ENCODE measurements at places on chromosomes 11 and 22. TPM values are rescaled to one million over a fixed set of nuclear protein-coding genes. Genes with fewer than 3 reads are reported as not detected.

- DNase-seq, result no peak
These were observed 41.6 kb downstream of the USP35 start for GRCh38 chr11:78230161-78230877.

DNA sequence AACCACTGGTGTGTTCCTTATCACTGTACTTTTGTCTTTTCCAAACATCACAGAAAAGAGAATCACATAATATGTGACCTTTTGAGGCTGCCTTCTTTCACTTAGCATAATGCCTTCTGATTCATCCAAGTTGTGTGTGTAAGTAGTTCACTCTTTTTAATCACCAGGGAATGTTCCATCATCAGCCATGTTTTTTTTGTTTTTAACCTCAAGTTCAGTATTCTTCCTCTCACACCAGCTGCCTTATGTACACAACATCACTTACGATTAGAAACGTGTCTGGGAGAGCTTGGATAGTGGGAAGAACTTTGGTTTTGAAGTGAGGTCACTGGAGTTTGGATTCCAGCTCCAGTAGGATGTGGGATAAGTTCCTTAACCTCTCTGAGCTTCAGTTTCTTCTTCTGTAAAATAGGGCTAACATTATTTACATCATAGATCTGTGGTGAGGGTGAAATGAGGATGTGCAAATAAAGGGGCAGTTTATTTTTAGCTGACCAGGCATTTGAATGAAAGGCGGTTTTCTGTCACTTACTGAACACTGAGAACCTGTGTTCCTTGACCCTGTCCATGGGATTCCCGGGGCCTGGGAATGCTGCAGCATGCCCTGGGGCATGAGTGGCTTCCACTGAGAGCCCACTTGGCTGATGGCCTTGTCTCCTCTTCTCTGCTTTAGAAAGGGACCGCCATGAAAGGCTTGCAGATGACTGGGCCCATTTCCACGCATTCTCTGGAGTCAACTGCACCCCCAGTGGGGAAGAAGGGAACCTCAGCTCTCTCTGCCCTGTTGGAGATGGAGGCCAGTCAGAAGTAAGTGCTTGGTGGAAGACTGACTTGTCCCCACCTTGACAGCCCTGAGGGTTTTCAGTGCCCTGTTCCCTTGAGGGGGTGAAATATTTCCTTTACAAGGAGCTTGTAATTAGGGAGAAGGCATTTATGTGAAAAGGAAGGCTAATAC lies 92.6 kb downstream of the DEPDC5 start:
- no peak for DNase-seq

DNA sequence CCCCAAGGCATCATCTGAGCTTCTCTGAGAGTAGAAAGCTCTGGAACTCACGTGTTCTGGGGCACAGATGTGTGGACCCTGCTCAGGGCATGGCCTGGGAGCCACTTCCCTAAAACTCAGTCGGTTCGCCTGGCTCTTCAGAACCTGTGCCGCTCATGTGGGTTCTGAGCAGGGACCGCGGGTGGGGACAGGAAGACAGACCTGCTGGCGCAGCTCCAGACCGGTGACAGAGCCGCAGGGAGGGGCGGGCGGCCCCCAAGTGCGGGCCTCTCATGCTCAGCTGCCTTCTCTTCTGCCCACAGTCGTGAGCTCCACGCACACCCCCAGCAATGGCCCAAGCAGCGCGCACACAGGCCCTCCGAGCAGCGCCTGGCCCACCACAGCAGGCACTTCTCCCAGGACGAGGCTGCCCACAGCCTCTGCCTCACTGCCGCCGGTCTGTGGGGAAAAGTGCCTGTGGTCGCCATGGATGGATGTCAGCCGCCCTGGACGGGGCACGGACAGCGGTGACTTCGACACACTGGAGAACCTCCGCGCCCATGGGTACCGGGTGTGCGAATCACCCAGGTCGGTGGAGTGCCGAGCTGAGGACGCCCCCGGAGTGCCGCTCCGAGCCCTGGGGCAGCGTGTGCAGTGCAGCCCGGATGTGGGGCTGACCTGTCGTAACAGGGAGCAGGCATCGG lies 24.2 kb downstream of the MUC5AC start:
- no peak for DNase-seq

GRCh38 chr11:4560467-4560866 lies 15.5 kb downstream of the OR52M1 start:
- DNase-seq, result no peak

The KDM4E gene
- not detected for total RNA-seq

- no peak for DNase-seq
These were observed 402.4 kb downstream of the MN1 start for GRCh38 chr22:27399161-27399560.

DNA sequence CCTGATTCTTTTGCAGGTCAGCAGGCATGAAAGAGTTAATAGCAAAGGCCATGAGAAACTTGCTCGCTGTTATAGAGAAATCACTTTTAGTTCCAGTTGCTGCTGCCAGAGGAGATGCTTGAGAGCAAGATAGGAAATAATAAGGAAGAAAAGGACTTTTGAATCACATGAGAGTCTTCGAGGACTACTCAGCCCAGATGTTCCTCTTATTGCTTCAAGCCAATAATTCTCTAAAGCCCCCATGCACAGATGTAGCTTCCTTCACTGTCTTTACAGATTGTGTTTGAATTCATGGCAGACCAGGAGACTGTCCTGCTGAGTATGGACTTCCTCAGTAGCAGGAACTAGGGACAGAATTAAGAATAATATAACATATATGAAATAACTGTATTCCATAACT lies 50.1 kb upstream of the OLFML1 start:
- DNase-seq, result no peak

DNA sequence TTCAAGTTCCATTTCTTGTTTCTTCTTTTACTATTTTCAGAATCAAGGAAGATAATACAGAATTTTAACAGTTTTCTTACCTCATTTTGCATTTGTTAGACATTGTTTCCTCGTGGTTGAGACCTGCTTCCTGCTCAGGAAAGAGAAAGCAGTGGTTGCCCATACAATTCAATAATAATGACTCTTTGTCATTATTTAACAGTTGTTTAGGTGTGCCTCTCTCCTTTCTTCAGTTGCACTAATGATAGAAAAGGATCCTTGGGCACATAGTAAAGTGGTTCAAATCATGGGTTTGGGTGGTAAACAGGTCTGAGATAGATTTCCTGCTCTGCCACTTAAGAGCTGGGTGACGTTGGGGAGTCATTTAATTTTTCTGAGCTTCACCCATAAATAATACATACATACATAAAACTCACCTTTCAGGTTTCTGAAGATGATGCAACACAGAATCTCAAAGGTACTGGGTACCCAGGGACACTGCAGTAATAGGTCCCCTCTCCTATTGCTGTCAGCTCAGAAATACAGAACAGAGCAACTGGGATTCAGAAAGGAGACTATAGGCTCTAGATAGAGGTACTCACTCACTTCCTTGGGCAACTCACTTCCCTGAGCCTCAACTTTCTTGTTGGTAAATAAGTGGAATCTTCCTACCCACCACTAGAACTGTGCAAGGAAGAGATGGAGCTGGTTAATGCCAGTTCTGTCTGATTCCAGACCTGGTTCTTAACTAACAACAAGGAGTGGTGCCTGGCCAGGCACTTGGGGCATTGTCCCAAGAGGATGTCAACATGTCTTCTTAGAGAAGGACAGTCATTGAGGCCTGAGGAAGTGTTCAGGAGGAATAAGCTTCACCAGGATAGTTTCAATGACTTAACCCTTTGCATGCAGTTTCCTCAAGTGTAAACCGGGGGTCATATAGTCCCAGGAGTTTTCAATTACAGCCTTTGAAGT lies 34.9 kb downstream of the CD44 start:
- DNase-seq, result no peak

GRCh38 chr11:4455419-4455818 lies 6.3 kb downstream of the OR52K2 start:
- DNase-seq, result no peak

GRCh38 chr11:22467741-22468140 lies 129.6 kb downstream of the SLC17A6 start:
- DNase-seq, result no peak

DNA sequence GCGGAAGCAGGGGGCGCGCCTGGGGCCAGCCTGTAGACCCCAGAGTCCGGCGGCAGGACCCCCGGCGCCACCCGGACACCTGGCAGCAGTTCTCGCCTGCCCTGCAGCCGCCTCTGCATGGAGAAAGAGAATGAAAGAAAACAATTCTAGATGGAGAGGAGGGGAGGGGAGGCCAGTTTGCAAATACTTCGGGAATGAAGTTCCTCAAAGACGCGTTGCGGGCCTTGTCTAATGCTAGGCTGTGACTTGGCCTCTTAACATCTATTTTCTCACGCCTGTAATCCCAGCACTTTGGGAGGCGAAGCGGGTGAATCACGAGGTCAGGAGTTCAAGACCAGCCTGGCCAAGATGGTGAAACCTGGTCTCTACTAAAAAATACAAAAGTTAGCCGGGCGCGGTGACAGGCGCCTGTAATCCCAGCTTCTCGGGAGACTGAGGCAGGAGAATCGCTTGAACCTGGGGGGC lies 2.1 kb upstream of the BARX2 start:
- DNase-seq, result no peak

DNA sequence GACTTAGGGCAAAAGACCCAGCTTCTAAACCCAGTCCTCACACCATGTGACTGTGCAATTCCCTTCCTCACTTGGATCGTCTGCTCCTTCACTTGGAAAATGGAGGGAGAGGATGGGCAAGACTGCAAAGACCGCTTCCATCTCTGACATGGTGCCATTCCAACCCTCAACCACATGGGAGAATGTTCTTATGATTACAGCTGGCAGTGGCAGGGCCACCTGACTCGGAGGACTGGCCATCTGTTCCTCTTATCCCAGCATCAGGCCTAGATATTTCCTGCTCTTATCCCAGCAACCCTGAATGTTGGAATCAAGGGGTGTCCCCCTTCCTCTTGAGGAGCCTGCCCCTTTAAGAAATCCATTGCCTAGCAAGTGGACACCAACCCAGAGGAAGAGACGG lies 15.4 kb downstream of the DSCAML1 start:
- DNase-seq, result no peak

DNA sequence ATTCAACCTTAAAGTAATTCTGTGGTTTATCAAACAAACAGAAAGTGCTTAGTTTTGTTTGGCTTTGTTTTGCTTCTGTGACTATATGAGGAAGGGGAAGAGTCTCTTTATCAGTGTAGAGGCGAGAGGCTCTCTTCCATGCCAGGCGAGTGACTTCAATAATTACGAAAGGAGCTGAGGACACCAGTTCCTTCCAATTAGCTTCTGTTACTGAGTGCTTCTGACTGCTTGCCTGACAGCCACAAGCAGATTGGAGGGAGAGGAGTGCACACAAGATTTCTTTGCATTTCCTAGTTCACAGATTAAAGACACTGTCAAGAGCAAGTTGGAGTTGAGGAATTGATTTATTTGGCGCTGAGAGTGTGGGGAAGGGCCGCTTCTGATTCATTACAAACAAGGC lies 1484.5 kb upstream of the TENM4 start:
- DNase-seq, result no peak

DNA sequence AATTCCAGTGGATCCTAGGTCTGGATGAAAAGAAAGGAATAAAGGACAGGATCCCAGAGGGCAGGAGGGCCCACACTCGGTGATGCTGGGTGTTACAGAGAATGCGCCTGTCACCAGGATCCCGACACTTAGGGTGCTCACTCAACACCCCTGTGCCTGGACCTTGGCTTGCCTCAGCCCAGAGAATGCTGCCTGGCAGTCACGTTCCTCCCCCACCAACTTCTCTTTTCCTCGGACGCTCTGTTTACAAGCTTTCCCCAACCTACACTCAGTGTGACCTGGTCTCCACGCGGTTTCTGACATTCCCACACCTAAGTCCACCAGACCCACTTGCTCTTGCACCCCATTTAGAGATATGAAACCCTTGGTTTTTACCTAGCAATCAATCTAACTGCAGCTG lies 38.0 kb upstream of the ETS1 start:
- no peak for DNase-seq

DNA sequence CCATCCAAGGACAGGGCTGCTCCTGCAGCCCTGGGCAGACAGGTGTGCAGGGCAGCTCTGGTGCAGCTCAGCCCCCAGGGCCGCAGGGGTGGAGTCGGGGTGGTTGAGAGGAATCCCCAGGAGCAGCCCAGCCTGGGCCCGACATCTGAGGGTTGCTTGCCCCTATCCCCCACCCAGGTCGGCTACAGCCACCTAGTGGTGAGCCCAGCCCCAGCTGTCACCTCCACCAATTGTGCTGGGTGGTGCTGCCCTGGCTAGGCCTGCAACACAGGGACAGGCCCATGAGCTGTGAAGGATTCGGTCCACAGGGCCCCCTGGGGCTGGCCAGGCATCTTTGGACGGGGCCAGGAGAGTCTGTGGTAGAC lies 29.6 kb downstream of the RTN4R start:
- DNase-seq, result no peak

DNA sequence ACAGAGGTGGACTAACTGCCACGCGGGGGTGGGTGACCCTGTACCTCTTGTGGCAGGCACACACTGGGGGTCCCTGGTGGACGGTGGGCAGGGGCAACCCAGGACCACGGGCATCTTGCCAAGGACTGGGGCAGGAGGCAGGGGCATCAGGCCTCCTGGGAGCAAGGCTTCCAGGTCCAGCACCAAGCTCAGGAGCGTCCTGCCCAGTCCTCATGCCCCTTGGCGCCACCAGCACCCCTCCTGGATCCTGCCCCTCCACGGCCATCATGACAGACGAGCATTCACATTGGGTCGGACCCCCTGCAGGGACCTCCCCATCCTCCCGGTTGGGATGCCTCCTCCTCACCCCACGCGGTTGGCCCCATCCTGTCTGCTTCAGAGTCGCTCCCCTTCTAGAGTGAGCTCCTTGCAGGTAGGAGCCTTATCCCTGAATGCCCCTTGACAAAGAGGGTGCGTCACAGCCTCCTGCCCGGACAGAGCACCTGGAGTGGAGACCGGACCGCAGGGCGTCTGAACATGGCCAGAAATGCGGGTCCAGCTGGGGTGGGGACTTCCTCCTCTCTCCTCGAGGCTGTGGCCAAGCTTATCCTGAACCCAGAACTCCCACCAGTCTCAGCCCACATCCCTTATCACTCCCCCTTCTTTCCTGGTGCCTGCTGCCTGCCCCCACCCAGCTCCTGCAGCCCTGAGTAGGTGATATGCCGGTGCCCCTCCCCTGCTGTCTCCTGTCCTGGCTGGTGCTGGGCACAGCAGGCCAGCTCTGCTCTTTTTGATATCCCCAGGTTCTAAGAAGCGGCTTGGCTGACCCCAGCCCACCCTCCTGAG lies 40.3 kb downstream of the IGF2 start:
- no peak for DNase-seq

DNA sequence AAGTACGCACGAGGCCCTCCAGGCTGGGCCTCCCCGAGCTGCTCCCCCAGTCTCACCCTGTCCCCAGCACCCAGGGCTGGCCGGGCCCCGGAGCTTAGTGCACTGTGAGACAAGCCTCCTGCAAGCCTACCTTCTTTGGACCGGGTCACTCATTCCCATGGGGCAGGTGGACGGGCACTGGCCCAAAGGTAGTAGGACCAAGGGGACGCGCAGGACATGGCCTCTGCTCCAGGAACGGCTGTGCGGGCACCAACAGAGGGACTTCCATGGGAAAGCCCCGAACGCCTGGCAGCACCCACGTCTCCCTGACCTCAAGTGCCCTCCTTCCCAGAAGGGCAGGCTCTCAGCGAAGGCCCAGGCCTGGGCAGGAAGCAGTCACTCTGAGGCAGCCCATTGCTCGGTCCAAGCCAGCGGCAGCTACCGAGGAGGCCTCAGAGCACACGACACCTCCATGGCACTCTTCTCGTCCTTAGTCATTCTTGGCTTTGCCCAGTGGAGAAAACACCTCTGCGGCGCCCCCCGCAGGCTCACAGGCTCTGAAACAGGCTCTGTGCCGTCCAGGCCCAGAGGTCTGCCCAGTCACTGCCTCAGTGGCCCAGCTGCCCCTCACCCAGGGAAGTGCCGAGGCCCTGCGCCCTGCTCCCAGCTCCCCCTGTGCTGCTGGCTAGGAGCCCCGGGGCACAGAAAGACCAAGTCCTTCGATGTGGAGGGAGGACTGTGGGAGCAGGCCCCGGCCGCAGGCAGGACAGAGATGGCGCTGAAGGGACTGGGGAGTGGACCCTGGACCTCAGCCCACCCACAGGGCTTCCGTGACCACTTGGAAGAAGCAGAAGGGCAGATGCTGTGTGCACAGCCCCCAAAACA lies 3.8 kb downstream of the MOB2 start:
- DNase-seq, result no peak

Measured in ureter (tissue), 1 donor.